Spinal cord (tissue), 10 donors: ENCODE measurements at places on chromosomes 13 and 19.
A peak's percentile ranks its signal among the peaks of the same experiment; 100 is the strongest.

DNA sequence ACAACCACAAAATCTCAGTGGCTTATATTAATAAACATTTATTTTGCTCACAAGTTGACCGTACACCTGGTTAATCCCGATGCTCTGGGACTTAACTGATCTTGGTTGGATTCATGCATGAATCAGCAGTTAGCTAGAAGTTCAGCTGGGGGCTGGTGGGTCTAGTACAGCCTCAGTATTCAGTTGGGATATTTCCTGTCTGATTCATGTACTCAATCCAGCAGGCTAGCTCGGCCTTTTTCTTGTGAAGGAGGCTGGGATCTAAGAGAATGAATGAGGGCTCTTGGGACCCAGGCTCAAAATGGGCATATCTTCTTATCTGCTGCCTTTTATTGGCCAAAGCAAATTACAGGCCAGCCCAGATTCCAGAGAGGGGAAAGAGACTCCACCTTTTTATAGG, 178.8 kb downstream of the KCTD12 start:
- no peak for DNase-seq

DNA sequence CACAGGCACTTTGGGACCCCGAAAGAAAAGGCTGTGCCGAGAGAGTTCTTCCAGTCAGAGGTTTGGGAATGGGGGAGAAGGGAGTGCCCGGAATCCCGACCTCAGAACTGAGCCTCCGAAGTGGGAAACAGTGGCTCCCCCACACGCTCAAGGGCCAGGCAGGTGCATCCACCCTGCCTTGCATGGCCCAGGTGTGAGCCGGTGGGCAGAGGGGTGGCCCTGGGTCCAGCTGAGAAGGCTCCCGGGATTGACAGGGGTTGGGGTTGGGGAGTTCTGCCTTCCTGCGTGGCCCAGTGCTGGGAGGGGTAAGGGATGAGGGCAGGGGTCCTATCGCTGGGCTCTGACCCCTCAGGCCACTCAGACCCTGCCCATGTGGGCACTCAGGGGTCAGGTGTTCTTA, 163.5 kb upstream of the TUBA3C start:
- no peak for DNase-seq

- DNase-seq, result no peak
These were observed 24.3 kb downstream of the CCNA1 start for GRCh38 chr13:36456577-36456976.

- DNase-seq, result no peak
These were observed 27.0 kb downstream of the PEG3 start for GRCh38 chr19:56813531-56813930.

- no peak for DNase-seq
These were observed 21.8 kb upstream of the ZNF30 start for GRCh38 chr19:34904664-34905527.

DNA sequence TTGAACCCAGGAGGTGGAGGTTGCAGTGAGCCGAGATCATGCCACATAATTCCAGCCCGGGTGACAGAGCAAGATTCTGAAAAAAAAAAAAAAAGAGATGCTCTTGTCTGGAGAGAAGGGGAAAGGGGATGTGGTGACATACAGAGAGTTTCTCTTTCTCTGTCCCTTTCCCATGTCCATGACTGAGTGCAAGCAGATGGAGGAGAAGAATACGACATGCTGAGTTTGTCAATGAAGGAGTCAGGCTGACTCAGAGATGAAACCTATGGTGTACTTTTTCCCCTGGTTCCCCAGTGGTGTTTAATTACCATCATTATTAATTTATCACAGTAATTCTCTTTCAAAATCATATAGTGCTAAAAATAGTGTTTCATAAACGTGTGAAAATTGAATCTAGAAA, 448.8 kb downstream of the FOXO1 start:
- DNase-seq, result peak; percentile 23

GRCh38 chr13:52395704-52396103, 10.3 kb downstream of the THSD1 start:
- DNase-seq, result no peak

DNA sequence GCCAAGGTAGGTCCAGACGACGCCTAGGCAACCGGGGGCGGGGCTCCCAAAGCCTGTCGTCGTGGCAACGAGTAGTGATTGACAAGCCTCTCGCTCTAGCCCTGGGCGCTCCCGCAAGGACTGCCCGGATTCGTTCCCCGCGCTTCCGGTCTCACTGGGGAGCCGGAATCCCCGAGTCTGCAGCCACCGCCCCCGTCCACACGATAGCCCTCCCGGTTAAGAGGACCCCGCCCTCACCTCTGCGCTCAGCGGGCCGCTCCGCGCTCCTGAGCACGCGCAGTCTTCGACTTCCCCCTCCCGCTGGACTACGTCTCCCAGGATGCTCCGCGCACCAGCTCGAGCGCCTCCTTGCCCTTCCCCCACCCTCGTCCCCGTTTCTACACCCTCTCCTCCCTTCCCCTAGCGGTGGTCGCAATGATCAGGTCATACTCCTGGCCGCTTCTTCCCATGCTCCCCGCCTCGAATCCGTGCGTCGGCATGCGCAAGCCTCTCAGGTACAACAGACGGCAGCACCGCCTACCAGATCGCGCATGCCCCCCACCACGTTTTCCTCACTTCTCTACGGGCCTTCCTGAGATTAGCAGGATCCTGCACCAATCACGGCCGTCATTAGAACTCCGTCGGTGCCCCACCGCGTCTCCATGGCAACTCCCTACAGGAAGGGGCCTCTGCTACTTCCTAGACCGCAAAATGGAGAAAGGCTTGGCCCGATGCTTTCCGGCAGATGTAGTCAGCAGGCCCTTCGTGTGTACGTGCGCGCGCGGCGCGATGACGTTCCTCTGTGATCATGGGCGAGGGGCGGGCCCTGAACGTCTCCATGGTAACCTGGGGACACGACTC, at the start of gene MZF1:
Gene MZF1 (minus strand): TSS at position 518 of the 840 bp plus-strand sequence. CDS start 1,946 bp downstream, outside the sequence.
- DNase-seq, result peak; percentile 99

- no peak for DNase-seq
These were observed 45.3 kb downstream of the POLR1D start for GRCh38 chr13:27666951-27667350.

DNA sequence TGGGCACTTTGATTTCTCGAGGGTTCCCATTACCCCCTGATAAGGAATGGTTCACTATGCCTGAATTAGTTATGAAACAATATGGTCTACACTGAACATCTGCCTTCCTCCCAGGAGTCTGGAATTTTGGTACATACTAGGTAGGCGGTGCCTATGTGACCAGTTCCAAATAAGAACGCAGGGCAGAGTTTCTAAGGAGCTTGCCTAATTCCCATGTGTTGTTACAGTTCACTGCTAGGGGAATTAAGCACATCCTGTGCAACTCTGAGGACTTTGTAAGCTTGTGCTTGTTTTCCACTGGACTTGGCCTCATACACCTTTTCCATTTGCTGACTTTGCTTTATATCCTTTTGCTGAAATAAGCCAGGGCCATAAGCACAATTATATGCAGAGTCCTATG, 29.2 kb downstream of the RBM26 start:
- no peak for DNase-seq

GRCh38 chr13:40120781-40121180, 465.3 kb downstream of the COG6 start:
- no peak for DNase-seq

GRCh38 chr13:34412295-34412694, 529.8 kb upstream of the NBEA start:
- DNase-seq, result no peak

- DNase-seq, result no peak
These were observed 706.4 kb upstream of the SLC10A2 start for GRCh38 chr13:103772576-103772975.

- DNase-seq, result no peak
These were observed 171.0 kb downstream of the GPC6 start for GRCh38 chr13:93397619-93398018.

DNA sequence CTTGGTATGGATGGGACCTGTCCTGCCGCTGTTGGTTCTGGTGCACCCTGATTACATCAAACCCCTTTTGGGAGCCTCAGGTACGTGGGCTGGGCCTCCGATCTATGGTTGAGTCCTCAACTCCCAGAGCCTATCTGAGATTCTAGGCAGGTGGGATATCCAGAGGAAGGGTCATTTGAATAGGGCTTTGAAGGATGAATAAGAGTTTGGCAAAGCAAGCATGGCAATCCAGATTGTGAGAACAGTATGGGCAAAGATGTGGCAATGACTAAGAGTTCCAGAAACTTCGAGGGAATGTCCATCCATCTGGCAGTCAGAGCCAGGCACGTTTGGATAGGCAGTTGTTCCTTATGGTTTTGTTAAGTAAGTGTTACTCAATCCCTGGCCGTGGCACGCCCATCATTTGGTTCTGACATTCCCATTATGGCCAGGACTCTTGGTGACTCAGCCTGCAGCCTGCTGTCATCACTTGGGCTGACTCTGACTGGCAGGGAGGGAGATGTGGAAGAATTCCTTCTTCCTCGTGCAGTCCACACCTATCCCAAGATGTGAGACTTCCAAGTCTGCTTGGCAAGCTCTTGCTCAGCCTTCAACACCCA, 21.5 kb downstream of the CYP4F22 start:
- no peak for DNase-seq

DNA sequence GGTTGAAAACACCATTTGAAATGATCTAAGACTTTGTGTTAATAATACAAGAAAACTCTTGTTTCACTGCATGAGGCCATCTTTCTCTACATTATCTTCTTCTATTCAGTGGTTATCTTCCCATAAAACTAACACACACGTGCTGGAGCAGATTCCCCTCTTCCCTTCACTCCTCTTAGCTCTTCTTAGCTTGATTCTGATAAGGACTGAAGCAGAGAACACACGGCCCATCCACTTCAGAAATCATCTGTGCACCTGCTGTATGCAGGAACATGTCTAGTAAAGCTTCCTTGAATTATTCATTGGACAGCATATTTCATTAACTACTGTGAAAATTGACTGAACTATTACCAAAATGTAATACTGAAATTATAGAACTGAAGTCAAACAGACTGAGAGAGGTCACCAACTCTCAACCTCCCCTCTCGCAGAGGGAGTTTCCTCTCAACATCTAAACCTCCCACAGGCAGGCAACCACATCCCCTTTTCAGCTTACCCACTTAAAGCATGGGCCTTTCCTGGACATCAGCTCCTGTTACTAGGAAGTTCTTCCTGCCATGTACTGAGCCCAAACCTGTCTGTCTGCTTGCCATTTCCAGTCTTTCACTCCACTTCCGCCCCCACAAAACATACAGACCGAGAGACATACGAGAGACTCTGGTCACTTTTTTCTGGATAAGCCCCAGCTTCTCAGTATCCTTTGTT, 113.9 kb downstream of the CRYL1 start:
- no peak for DNase-seq

- no peak for DNase-seq
These were observed 391.8 kb downstream of the KLF5 start for GRCh38 chr13:73450583-73450982.

DNA sequence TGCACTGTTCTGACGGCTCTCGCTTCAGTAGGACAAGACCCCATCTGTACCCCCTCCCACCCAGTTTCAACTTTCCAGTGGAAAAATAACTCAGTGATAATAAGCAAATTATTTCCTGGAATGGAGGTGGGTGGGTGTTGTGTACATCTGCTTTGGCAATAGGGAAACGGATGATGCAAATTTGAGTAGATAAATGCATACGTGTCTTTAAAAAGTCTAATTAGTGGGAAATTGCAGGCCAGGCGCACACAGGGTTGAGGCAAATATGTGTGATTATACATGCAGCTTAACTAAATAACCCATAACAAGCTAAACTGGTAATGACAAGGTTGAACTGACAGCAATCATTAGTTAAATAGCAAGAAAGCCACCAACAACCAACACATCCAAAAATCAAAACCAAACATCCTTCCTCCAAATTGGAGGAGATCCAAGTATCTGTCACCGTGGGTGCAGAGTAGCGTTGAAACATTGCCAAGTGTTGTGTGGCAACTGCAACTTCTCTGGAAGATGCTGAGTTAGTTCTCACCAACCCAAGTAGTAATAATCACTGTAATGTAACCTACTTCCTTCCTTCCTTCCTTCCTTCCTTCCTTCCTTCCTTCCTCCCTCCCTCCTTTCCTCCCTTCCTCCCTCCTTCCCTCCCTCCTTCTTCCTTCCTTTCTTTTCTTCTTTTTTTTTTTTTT, 54.6 kb downstream of the TRPM4 start:
- no peak for DNase-seq

GRCh38 chr13:28613562-28613961, 45.4 kb upstream of the POMP start:
- DNase-seq, result no peak

GRCh38 chr19:35760711-35761349, 2.9 kb downstream of the PROSER3 start:
- no peak for DNase-seq

DNA sequence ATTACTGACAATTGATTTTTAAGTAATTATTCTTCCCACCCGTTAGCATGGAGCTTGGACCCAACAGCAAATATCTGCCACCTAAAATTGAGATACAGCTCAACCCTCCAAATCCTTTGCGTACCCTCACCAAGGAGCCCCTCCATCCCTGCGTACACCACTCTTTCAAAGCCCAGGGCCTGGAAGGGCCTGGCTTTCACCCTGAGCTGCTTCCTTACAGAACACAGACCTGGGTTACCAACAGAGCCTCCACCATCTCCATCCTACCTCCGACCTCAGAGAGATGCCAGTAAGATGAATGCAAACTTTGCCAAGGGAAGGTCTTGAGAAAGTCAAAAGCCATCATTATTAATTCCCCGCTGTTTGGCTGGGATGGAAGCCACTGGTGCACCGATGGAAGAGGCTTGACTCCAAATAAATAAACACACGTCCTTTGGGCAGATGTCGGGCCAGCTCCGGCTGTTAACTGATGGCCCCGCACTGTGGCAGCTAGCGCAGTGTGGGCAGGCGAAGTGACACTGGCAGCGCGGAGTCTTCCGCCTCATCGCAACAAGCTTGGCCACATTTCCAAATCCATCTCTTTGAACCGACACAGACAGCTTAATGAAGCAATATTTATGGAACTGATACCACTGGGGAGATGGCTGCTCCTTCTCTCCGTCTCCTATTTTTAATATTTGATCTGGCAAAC, 150.2 kb upstream of the VSTM2B start:
- no peak for DNase-seq

- no peak for DNase-seq
These were observed 435.6 kb upstream of the SLITRK5 start for GRCh38 chr13:87235621-87236020.

DNA sequence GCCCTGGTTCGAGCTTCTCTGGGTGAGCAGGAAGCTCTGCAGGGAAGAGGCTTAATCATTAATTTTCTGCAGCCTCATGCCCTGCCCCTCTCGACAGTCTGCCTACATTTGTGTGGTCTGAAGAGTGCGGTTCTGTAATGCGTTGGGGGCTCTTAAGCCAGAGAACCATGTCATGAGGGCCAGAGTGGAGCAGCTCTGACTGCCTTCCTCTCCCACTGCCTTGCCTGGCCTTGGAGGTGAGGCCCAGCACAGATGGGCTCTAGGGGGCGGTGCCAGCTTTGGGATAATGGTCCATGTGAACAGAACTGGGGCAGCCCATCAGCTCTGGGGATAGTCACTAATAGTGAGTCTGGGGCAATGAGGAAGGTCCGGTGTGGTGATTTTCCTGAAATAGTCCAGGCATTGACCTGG, 5.7 kb downstream of the FGF9 start:
- DNase-seq, result peak; percentile 61

- DNase-seq, result no peak
These were observed 49.4 kb upstream of the TNFSF11 start for GRCh38 chr13:42524487-42525034.
